Head of caudate nucleus (tissue), 42 donors: ENCODE measurements at places on chromosomes 6 and 20.
A peak's percentile ranks its signal among the peaks of the same experiment; 100 is the strongest.

GRCh38 chr6:149059557-149059956 is 258.0 kb upstream of the TAB2 start:
- no peak for DNase-seq

DNA sequence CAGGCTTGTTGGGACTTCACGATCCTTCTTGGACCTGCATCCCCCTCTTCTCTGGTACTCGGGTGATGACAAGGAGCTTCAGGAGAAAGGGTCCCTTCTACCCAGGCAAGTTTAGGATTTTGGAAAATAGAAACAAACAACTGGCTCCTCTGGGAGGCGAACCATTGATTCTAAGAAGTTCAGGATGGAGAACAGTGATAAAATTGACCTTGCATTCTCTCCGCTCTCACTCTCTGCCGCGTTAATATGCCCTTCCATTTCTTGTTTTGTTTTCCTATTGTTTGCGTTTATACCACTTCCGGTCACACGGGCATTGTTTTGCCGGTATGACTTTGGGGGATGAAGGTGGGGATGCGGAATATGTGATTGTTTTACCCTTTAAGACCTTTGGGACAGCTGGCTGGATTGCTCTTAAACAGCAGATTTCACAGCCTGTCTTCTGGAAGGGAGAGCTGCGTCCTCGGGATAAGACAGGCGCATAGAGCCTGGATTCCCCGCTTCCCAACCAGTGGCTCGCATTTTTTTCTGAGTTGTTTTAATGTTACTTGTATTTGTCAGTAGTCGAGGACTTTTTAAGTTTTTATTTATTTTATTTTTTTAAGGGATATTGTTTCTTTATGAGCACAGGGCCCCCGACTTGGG is 144.3 kb upstream of the ZNF184 start:
- no peak for DNase-seq

DNA sequence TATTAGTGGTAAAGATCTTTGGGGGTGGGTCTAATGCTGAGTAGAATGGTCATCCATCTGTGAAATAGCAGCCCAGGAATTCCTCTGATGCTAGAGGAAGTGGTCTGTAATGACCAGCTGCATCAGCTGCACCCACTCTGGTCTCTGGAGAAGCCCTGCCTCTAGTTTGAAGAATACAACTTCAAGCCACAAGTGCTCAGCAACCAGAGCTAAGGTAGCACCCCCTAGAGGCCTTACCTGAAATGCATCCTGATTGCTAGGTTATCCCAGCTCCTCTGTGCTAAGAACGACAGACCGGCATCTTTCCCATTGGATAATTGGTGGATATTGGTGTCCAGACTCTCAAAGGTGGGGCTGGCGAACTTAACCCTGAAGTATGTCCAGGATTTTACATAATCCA is 58.2 kb downstream of the DNAH8 start:
- no peak for DNase-seq

DNA sequence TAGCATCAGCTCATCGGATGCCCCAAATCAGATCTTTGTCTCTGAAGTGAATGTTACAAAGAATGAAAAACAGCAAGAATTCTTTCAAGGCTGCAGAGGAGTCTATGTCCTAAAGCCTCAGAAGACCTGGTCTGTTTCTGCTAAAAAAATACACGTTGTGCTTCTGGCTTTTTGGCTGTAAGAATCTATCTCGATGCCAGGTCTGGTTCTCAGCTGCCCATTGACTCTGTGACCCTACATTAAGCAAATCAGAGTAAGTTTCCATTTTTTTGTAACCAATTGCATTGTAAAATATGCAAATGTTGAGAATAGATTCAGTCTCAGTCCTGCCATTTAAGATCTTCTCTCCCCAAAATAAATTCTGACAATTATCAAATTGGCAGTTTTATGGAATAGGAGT is 705.4 kb downstream of the RFPL4B start:
- no peak for DNase-seq

DNA sequence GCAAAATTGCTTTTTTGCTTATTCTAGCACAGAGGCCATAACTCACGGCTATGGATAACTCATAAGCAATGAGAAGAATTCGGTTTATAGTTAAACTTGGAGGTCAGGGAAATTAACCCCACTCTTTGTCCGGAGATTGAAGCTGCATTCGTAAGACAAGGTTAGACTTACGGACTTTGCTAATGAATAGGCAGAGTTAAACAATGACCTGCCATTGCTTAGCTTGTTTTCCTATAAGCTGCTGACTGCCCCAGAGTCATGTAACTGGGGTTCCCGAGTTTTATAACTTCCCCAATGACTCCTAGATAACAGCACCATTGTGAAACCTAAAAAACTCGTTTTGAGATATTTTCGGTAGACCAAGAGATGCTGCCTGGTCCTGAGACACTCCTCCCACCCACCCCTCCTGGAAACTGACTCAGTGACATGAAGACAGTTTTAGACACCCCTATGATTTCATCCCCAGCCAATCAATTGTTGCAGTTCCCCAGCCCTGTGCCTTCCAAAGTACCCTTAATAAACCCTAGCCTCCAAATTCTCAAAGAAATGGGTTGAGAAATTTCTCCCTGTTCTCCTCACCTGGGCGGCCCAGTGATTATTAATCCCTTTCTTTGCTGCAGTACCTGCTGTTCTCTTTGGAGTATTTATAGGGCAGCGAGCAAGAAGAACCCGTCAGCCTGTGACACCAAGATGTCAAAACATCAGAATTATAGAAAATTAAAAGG is 33.1 kb upstream of the MCUR1 start:
- peak; percentile 31 for DNase-seq

GRCh38 chr6:7261852-7262461 is 51.0 kb downstream of the SSR1 start:
- no peak for DNase-seq

DNA sequence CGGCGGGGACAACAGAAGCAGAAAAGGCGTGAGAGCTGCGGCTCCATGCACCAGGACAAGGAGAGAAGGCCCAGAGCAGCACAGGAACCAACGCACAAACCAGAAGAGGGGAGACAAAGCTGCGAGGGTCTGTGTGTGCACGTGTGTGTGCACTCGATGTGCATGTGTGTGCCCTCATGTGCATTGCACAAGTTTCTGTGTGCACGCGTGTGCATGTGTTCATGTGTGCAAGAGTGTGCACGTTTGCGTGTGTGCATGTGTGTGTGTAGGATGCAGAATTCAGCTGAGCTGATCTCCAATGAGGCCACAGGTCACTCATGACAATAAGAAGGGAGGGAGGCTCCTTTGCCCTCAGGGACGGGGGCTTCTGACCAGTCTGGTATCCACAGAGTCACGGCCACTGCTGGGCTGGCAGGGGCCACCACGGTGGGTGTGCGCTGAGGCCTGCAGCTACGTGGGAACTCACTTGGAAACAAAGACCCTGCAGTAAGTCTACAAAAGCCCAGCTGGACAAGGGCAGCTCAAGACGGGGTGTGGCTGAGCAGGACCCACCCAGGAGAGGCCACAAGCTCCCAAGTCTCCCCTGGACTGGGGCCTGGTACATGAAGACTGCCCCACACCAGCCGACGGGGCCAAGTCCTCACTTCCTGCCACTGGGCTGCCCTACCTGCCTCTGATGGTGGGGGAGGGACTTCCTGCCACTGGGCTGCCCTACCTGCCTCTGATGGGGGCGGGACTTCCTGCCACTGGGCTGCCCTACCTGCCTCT is 48.1 kb upstream of the CHRNA4 start:
- DNase-seq: no peak

- peak; percentile 58 for DNase-seq
Observed at GRCh38 chr6:85126485-85127167, 323.3 kb upstream of the NT5E start.
